ENCODE measurements at places on chromosomes 3 and 15.

DNA sequence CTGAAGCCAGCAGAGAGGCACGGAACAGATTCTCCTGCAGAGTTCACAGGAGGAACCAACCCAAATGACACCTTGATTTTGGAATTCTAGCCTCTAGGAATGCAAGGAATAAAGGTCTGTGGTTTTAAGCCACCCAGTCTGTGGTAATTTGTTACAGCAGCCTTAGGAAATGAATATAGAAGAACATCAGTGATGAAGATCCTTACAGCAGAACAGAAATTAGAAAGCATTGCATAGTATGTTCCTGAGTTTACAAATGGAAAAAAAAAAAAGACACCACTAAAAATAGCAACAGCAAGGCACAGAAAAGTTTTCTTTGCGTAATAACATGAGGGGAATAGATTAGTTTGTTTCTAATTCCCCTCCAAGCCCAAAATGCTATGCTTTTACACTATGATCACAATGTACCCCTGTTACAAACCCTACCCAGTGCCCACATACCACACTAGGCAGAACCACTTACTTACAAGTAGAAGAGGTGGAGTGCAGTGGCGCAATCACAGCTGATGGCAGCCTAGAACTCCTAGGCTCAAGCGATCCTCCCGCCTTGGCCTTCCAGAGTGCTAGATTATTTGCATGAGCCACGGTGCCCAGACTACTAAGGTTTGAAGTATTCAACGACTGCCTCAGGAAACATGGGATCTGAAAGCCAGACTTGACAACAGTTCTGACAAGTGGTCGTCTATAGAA lies 84.3 kb downstream of the SHQ1 start:
- H3K27me3 ChIP-seq: no peaks in the 10 kb centered on the region
- H3K4me3 ChIP-seq: no peak overlapping the region
- DNase-seq: no peak
- peaks cover 8% of the 10 kb centered on the region for H3K36me3 ChIP-seq
- no peak overlapping the region for H3K27ac ChIP-seq

DNA sequence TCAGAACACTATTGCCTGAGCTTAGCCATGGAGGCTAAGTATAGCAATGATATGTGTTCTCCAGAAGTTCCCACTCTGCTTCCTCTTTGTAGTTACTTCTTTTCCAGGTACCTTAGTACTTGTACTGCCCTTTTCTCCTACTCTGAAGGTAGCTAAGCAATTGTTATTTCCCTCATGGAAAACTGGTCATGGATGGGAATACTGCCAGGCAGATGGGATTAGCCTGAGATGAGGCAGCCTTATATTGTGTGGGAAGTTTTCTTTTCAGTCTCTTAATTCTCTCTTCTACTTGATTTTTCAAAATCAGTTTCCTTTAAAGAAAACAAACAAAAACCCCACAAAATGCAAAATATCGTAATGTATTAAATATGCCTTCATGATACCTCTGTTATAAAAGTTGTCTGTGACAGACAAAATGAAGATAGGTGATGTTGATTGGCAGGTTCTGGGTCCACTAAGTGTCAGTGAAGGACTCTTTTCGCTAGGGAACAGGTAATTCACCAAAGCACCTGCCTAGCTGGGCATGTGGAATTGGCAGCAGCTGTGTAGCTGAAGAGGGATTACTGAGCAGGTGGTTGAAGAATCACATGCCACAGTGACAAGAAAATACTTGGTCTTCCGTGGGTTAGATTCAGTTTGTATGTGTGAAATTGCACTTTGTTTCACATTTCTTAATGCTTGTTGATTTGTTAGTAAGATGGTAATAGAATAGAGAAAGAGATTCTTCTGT lies 4.1 kb downstream of the ZNF609 start:
- no peaks in the 10 kb centered on the region for H3K27me3 ChIP-seq
- no peak overlapping the region for H3K4me3 ChIP-seq
- no peaks in the 10 kb centered on the region for H3K36me3 ChIP-seq

DNA sequence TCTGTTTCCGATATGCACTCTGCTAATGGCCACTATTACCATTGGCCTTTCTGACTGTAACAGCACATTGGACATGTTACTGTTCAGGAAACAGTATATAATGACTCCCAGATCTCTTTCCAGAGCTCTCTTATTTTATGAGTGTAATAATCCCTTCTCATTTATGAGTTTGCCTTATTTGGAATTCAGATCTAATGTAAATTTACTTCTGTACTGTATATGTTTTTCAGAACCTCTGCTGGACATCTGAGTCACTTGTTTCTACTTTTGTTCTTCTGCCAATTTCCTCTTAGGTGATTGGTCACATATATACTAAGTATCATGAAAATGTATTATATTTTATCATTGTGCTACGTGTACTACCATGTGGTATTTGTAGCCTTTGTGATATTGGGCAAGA lies 30.5 kb downstream of the RSRC1 start:
- no peak for DNase-seq
- H3K27me3 ChIP-seq: no peaks in the 10 kb centered on the region
- H3K4me3 ChIP-seq: no peak overlapping the region
- no peaks in the 10 kb centered on the region for H3K4me1 ChIP-seq
- no peak overlapping the region for H3K27ac ChIP-seq

DNA sequence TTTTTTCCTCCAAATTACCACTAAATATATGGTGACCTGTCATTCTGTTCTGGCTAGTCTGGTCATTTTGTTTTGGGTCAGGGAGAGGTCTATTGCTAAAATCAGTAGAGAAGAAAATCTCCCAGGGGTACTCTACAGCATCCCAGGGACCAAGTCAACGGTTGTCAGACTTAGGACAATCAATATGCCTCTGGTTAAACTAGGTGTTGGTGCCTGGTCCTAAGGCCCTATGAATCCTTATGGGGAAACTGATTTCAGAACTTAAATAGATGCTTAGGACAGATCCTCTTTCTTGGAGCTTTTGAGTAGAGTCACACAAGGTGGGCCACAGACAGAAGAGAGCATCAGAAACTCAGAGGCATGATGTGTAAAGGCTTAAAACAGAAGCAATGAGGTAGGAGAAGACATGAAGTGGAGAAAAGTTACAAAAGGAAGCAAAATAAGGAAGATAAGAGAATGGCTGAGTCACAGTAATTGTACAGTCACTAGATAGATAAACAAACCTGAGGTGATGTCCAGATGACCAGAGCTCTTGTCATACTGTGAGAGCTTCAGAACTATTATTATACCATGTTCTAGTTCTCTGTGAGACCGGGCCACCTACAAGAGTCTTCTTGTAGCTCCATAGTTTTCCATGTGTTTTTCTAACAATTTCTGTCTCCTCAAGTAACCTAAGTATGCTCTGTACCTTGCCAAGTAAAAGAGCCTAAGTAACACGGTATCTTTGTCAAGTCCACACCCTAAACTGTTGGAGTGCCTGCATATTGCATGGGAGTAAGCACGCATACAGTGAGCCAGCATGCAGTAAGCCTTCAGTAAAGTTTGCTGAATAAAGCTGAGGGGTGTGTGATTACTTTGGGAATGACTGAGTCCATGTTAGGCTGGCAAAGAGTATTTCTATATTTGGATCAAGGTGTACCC lies 44.6 kb upstream of the LEKR1 start:
- no peak for DNase-seq
- H3K27me3 ChIP-seq: no peaks in the 10 kb centered on the region
- no peak overlapping the region for H3K4me3 ChIP-seq
- H3K36me3 ChIP-seq: no peaks in the 10 kb centered on the region

DNA sequence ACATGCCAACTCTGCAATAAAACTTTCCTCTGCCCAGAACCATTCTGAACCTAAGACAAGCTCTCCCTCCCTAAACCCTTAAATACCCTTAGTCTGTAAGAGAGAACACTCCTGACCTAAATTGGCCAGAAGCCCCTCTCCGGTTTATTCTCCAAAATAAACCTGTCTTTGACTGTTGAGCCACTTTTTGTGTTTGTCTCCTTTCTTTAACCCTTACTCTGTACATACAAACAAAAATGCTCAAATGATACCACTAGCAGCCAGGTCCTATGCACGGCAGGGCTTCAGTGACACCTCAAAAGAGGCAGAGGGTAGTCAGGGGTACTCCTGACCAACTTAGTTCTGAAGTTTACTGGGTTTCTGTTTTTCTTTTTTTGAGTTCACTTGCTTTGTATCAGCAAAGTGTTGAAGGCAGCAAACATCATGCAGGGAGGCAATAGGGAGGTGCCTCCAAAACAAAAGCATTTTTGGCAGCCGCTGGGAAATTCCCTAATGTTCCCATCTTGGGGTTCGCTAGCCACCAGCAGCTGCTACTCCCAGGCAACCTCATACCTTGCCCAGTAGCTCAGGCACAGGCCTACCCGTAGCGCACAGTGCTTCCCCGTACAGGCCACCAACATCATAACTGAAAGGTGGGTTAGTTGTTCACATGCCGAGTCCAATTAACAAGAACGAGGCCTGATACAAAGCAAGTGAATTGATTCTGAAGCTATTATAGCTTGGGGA lies 62.9 kb upstream of the GCNT3 start:
- no peak for DNase-seq
- no peak overlapping the region for H3K27ac ChIP-seq
- peaks cover 4% of the 10 kb centered on the region for H3K4me1 ChIP-seq
- no peak overlapping the region for H3K4me3 ChIP-seq
- H3K36me3 ChIP-seq: no peaks in the 10 kb centered on the region

GRCh38 chr3:60246361-60246760 lies 1004.9 kb downstream of the FHIT start:
- DNase-seq: no peak
- H3K4me3 ChIP-seq: no peak overlapping the region
- H3K27ac ChIP-seq: no peak overlapping the region
- H3K4me1 ChIP-seq: no peaks in the 10 kb centered on the region

DNA sequence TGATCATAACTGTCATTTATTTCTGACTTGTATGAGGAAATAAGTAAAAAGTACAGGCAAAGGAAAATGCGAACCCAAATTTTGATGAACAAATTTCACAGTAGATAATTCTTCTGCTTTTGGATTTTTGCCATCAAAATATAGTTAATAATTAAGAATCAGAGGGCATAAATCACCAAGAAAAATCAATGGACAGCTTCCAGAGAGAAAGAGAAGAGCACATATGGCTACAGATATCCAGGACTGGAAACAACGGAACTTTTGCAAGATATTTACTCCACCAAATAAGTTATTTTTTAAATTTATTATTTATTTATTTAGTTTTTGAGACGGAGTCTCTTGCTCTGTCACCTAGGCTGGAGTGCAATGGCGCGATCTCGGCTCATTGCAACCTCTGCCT lies 35.1 kb upstream of the NANOGP8 start:
- no peaks in the 10 kb centered on the region for H3K36me3 ChIP-seq
- no peak overlapping the region for H3K27ac ChIP-seq
- H3K27me3 ChIP-seq: no peaks in the 10 kb centered on the region
- no peak overlapping the region for H3K4me3 ChIP-seq

- peaks cover 1% of the 10 kb centered on the region for H3K36me3 ChIP-seq
- no peak for DNase-seq
- H3K27me3 ChIP-seq: peaks cover 75% of the 10 kb centered on the region
- H3K4me3 ChIP-seq: no peak overlapping the region
- H3K27ac ChIP-seq: no peak overlapping the region
- H3K4me1 ChIP-seq: no peaks in the 10 kb centered on the region
These were observed 10.9 kb upstream of the LZTFL1 start for GRCh38 chr3:45852828-45853227.

DNA sequence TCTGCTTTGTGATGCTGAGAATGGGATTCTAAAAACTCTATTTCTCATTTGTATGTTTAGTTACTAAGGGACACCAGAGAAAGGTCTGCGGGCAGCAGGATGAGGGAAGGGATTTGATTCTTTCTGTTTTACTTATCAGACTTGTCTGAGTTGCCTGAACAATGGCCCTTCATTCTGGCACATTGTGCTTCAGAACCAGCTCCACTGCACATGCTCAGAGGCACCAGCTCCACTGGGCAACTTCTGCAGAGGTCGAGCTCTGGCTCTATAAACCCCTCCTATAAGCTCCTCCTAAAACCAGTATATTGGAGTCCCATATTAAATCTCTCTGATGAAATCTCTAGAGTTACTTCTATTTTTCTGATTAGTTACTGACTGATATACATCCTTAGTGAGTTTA lies 453.2 kb upstream of the CDIN1 start:
- no peak for DNase-seq
- H3K36me3 ChIP-seq: no peaks in the 10 kb centered on the region
- no peak overlapping the region for H3K27ac ChIP-seq
- no peak overlapping the region for H3K4me3 ChIP-seq

- H3K4me1 ChIP-seq: peaks cover 10% of the 10 kb centered on the region
- no peak overlapping the region for H3K4me3 ChIP-seq
- H3K27ac ChIP-seq: no peak overlapping the region
- DNase-seq: no peak
- H3K27me3 ChIP-seq: no peaks in the 10 kb centered on the region
These were observed 487.2 kb upstream of the ROBO2 start for GRCh38 chr3:76552653-76553052.

DNA sequence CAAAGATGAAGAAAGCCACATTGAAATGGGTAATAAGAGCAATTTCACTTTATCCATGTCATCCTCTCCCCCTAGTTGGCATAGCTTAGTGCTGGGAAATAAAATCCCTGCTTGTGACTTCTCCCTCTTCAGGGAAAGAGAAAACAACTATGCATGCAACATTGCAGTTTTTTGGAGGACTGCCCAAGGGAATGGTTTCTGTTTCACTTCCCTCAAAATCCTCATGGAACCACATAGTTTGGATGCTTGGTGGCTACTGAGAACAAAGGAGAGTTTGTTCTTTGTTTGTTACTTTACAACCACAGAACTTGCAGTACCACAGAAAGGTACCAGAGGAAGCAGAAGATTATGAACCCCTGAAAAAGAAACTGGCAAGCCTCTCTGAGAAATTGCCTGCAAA lies 384.6 kb upstream of the RORA start:
- H3K4me1 ChIP-seq: no peaks in the 10 kb centered on the region
- H3K27me3 ChIP-seq: no peaks in the 10 kb centered on the region
- no peak overlapping the region for H3K4me3 ChIP-seq
- no peak for DNase-seq
- no peaks in the 10 kb centered on the region for H3K36me3 ChIP-seq

- H3K27me3 ChIP-seq: no peaks in the 10 kb centered on the region
- H3K27ac ChIP-seq: no peak overlapping the region
- H3K4me3 ChIP-seq: no peak overlapping the region
- H3K36me3 ChIP-seq: no peaks in the 10 kb centered on the region
- DNase-seq: no peak
- no peaks in the 10 kb centered on the region for H3K4me1 ChIP-seq
These were observed 19.5 kb downstream of the NBEAL2 start for GRCh38 chr3:46998852-46999515.

- peaks cover 32% of the 10 kb centered on the region for H3K4me1 ChIP-seq
- no peak overlapping the region for H3K4me3 ChIP-seq
- no peak for DNase-seq
- H3K36me3 ChIP-seq: no peaks in the 10 kb centered on the region
- H3K27me3 ChIP-seq: no peaks in the 10 kb centered on the region
- H3K27ac ChIP-seq: peak overlapping the region; percentile 15
These were observed 313.9 kb downstream of the PTPRG start for GRCh38 chr3:61875046-61875844.

- no peak overlapping the region for H3K4me3 ChIP-seq
- H3K27ac ChIP-seq: peak overlapping the region; percentile 32
- no peaks in the 10 kb centered on the region for H3K27me3 ChIP-seq
- H3K36me3 ChIP-seq: no peaks in the 10 kb centered on the region
- no peak for DNase-seq
These were observed 155.3 kb downstream of the NR1I2 start for GRCh38 chr3:119937229-119937628.

- peaks cover 11% of the 10 kb centered on the region for H3K4me1 ChIP-seq
- no peaks in the 10 kb centered on the region for H3K27me3 ChIP-seq
- H3K27ac ChIP-seq: no peak overlapping the region
- H3K4me3 ChIP-seq: no peak overlapping the region
- no peak for DNase-seq
- H3K36me3 ChIP-seq: peaks cover 7% of the 10 kb centered on the region
These were observed 41.7 kb downstream of the DAPK2 start for GRCh38 chr15:64004587-64004986.

- no peak overlapping the region for H3K4me3 ChIP-seq
- DNase-seq: no peak
- H3K4me1 ChIP-seq: peaks cover 7% of the 10 kb centered on the region
- no peaks in the 10 kb centered on the region for H3K36me3 ChIP-seq
- H3K27ac ChIP-seq: no peak overlapping the region
- no peaks in the 10 kb centered on the region for H3K27me3 ChIP-seq
These were observed 1028.4 kb downstream of the SI start for GRCh38 chr3:164049847-164050246.
